ENCODE measurements at places on chromosomes 3 and 15.

DNA sequence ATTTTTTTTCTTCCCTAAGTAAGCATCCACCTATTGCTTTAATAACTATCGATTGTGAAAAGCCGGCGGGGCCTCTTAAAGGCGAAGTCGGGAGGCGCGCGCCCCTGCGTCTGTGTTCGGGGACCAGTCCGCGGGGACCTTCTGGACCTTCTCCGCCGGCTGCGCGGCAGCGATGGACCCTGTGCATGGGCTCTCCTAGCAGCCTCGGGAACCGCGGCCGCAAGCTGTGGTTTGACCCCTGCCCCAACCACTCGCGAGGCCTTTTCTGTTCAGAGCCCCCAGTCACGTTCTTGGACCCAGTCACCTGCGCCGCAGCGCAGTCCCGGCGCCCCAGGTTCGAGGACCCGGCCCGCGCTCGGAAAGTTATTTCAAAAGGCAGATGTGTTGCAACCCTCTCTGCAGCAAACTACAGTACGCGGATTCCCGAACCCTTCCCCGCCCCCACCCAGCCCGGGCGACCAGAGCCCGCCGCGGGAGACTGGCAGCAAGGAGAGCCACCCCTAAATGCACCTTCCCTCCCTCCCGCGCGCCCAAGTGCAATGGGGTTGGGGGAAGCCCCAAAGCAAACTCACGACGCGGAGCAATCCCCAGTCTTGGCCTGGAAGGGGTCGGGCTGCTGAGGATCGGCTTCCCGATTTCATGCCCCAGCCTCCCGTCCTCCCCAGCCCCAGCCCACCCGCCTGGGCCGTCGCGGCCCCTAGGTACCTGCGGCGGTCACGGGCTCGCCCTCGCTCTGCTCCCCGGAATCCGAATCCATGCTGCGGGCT is 684 bp downstream of the TNFAIP8L3 start:
- DNase-seq, result no peak

- DNase-seq, result no peak
Measured at GRCh38 chr3:133899311-133899710, 3.6 kb upstream of the RAB6B start.

DNA sequence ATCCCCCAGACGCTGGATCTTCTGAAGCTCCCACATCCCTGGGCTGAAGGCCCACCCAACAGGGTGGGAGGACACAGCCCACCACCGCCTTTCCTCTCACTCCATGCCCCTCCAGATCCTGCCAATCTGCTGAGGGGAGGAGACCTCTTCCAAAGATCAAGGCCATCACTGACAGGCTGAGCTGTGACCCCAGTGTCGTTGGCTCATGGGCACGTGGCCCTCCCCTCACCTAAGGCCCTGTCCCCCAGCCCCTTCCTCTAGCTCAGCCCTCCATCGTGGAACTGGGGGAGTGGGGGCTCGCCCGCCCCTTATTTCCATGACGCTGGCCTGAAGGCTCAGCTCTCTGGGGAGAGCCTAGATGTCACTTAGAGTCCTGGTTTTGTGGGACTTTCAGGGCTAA is 10.4 kb downstream of the C3orf18 start:
- DNase-seq, result no peak

DNA sequence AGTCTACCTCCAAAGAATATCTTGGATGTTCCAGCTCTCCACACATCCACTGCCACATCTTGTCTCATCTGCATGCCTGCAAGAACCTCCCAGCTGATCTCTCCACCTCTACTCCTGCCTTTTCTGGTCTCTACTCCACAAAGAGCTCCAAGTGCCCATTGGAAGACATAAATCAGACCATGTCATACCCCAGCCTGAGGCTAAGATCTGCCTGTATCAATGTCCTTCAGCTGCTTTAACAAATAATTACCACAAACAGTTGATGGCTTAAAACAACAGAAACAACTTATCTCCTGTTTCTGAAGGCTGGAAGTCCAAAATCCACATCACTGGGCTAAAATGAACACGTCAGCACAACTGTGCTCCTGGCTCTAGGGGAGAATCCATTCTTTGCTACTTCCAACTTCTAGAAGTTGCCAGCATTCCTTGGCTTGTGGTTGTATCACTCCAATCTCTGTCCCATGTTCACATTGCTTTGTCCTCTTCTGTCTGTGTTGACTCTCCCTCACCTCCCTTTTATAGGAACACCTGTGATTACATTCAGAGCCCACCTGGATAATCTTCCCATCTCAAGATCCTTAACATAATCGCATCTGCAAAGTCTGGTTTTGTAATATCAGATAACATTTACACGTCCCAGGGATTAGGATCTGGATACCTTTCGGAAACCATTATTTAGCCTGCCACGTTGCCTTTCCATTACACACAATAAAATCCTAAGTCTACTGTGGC is 17.0 kb upstream of the LMCD1 start:
- DNase-seq, result no peak

DNA sequence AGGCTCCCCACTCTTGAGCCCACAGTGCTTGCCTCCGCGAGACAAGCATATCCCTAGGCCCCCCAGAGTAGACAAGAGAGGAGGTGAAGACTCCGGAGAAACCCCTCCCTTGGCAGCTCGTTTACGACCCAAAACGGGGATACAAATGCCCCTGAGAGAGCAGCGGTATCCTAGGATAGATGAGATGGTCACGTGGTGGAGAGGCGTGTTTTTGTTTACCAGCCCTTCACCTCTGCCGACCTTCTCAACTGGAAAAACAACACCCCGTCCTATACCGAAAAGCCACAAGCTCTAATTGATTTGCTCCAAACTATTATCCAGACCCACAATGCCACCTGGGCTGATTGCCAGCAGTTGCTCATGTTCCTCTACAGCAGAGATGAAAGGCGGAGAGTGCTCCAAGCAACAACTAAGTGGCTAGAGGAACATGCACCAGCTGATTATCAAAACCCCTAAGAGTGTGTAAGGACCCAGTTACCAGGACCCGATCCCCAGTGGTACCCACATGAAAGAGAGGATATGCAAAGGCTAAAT is 99.5 kb upstream of the OSBPL11 start:
- no peak for DNase-seq

- no peak for DNase-seq
Measured at GRCh38 chr3:53402326-53402725, 55.0 kb upstream of the DCP1A start.

DNA sequence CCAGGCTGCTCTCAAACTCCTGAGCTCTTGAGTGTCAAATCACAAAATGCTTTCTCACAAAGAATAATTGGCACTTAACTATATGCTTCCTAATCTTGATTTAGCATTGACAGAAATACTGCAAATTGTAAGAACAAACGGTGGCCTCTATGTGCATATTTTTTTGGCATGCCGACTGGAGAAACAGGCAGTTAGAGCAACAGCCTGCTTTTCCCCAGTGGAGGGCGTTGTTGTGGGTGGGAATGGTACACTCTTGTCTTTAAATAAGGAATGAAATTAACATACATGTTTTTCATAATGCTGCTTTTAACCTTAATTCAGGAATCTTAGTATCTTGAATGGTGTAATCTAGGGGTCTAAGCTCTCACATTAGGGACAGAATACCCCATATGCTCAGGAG is 31.1 kb upstream of the SV2B start:
- no peak for DNase-seq

- peak; percentile 31 for DNase-seq
Measured at GRCh38 chr15:82647045-82647834, at the start of gene CPEB1. Gene CPEB1, minus strand, starts transcription at chr15:82647363. Its CDS starts 18,904 bp downstream, at chr15:82628459.

DNA sequence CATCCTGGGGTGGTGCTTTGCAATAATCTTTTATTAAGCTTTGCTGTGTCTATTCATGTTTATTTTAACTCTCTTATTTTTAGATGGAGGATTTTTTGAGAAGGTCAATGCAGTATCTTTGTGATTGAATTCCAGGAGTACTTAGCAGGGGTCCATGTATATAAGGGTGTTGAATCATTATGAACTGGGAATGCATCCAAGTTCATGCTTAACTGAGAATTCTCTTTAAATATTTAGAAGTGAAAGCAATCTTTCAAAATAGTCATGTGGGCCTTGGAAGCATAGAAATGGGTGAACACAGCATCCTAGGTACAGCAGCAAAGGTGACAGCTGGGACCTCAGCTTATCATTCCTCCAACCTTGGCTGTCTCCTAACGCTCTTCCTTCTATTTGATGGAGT is 27.3 kb downstream of the SPTSSB start:
- DNase-seq, result no peak

- DNase-seq, result no peak
Measured at GRCh38 chr3:121545049-121545573, 677 bp downstream of the POLQ start.

- DNase-seq, result no peak
Measured at GRCh38 chr3:42635111-42635510, 18.4 kb upstream of the ZBTB47 start.

- no peak for DNase-seq
Measured at GRCh38 chr3:61853912-61854311, 292.5 kb downstream of the PTPRG start.

- no peak for DNase-seq
Measured at GRCh38 chr15:65839354-65839901, 29.9 kb upstream of the RAB11A start.

GRCh38 chr3:44930911-44931310 is 45.1 kb downstream of the ZDHHC3 start:
- DNase-seq, result no peak

GRCh38 chr3:112508261-112508660 is 9.0 kb upstream of the BTLA start:
- DNase-seq, result no peak

DNA sequence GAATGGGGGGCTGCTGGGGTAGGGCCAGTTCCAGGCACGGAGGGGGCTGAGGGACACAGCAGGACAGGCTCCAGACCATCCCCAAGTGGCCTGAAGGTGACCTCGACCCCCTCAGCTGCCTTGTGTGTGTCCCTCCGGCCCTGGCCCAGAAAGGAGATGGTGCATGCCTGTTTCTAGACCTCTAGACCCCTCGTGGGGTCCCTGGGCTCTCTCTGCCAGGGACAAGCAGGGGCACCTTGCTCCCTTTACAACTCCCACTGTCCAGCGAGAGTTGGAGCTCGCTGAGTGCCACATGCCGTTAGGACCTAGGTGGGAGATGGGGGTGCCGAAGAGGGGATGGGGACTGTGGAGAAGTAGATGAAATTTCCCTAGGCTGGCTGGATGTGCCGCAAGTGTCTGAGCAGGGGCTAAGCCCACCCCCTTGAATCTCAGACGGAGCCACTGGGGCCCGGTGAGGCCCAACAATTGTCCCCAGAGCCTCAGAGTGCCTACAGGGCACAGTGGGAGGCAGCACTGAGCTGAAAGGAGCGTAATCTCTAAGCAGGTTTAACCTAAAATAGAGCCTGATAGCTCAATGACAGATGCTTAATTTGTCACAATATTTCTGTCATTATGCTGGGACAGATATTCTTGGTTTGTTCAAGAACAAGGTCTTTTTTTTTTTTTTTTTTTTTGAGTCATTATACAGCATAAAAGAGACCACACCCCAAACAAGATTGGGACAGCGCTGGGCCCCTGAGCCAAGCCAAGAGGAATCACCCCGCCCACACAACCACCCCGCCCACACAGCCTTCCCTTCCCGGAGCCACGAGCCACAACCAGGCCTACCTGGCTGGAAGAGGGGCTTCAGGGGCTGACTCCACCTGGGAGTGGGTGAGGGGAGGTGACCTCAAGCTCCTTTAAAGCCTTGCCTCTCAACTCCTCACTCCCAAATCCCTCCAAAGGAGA is 23.6 kb upstream of the KLF13 start:
- peak; percentile 18 for DNase-seq

- DNase-seq, result no peak
Measured at GRCh38 chr3:38008971-38009580, 18.5 kb downstream of the VILL start.

- no peak for DNase-seq
Measured at GRCh38 chr3:21159543-21159906, 591.5 kb downstream of the ZNF385D start.

DNA sequence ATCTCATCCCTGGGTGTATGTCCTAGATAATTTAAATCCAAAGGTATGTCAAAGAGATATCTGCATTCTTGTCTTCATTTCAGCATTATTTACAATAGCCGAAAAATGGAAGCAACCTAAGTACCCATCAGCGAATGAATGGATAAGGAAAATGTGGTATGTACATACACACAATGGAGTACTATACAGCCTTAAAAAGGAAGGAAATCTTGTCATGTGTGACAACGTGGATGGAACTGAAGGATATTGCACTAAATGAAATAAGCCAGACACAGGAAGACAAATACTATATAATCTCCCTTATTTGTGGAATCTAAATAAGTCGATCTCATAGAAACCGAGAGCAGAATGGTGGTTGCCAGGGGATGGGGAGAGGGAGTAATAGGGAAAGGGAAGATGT is 16.8 kb upstream of the MGLL start:
- DNase-seq, result no peak

- DNase-seq, result no peak
Measured at GRCh38 chr15:44101286-44101685, 93.8 kb downstream of the FRMD5 start.

GRCh38 chr3:119296727-119297122 is 2.5 kb downstream of the ARHGAP31 start:
- DNase-seq, result no peak

- DNase-seq, result no peak
Measured at GRCh38 chr3:153574445-153574844, 412.4 kb downstream of the RAP2B start.

DNA sequence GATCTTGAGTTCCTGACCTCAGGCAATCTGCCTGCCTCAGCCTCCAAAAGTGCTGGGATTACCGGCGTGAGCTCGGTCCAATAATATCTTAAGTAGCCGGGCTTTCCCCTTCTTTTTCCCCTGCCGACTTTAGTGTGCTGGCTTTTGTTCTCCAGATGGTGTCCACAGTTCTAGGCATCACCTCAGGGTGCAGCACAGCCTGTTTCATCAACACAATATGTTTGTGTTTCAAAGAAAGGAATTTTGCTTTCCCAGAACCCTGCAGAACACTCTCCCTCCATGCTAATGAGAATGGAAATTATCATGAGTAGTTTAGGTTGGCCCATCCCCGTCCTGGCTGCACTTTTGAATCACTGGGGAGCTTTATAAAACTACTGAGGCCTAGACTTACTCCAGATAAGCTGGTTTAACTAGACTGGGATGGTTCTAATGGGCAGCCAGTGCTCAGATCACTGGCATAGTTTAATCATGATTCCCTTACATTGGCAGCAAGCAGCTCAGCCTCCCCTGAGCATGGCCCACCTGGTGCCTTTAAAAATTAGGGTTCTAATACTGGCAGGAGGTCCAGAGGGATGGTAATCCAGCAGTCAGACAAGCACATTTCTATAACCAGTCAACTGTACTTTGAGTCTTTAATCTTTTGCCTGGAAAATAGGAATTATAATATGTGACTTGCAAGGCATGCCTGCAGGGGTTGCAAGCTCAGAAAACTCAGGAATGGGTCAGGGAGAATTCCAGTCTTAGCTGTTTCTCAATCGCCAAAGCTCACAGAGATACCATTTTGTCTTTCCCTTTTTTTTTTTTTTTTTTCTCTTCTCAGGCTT is 127.6 kb upstream of the RASGRP1 start:
- DNase-seq, result no peak

DNA sequence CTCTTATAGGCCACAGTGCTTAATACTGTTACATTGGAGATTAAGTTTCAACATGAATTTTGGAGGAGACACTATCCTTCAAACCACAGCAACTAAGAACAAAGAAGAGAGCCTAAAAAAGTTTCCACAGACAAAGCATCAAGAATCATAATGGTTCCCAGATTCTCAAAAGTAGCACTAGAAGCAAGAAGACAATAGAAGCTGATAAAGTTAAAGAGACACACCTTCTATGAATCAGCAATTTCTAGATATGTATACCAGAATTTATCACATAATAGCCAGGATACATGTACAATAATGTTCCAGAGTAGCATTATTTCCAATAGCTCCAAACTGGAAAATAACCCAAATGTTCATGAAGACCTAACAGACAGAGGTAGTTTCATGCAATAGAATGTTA is 12.2 kb downstream of the NKIRAS1 start:
- no peak for DNase-seq

GRCh38 chr3:10694179-10694578 is 121.8 kb upstream of the SLC6A11 start:
- no peak for DNase-seq
